ENCODE measurements at places on chromosomes 1 and 21. TPM values are rescaled to one million over a fixed set of nuclear protein-coding genes. Genes with fewer than 3 reads are reported as not detected.

INKA2 gene
- total RNA-seq = 18.9 TPM

FHAD1 gene
- not detected for total RNA-seq

HAO2 gene
- total RNA-seq = not detected

FCMR gene
- total RNA-seq = 2.4 TPM

ZBTB8B gene
- not detected for total RNA-seq

GATAD2B gene
- 50.1 TPM for total RNA-seq
